Lower leg skin (tissue), 4 donors: ENCODE measurements at places on chromosomes 6 and 20.

DNA sequence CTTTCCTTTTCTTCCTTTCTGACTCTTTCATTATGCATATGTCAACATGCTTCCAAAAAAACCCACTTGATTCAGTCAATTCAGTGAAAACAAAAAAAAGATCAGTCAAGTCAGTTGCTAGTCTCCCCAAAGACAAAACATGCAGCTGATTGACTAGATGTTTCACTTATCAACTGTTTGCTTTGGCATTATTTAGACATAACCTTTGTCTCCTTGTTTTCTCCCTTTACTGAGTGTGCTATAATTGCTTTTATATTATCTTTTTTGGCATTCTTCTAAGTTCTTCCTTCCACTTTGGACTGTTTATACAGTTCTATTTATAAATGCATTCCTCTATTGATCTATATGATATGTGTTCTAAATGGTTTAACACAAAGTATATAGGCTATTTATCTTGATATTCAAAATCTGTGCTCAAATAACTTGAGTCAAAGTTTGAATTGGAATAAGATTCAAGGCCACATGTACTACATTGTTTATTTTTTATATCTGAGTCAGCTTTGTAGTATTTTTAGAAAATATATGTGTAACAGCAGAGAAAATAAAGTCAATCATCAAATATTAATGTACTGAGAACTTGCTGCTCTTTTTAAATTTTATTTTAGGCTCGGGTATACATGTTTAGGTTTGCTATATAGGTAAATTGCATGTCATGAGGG, 260.5 kb downstream of the CENPW start:
- DNase-seq = no peak

DNA sequence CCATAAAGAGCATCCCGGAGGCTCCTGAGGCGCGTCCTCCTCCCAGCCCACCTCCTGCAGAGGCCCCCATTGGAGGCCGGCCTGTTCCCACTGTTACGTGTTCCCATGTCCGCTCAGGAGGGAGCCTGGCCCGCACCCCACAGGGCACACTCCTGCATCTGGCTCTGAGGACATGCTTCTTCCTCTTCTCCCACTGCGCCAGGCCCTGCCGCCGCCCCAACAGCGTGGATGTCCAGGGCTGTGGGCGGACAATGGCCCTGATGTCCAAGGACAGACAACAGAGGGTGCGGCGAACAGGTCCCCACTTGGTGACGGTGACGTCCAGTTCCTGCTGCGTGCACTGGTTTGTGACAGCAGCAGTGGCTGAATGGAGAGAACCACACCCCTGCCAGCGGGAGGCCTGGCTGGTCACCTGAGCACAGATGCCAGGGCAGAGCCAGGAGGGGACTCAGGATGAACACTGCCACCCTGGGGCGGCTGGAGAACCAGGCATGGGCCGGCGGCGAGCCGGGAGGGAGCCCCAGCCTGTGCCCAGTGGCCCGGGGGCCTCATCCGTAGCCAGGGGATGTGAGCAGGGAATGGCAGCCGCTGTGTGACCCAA, 26.6 kb downstream of the FRMD1 start:
- DNase-seq = no peak

DNA sequence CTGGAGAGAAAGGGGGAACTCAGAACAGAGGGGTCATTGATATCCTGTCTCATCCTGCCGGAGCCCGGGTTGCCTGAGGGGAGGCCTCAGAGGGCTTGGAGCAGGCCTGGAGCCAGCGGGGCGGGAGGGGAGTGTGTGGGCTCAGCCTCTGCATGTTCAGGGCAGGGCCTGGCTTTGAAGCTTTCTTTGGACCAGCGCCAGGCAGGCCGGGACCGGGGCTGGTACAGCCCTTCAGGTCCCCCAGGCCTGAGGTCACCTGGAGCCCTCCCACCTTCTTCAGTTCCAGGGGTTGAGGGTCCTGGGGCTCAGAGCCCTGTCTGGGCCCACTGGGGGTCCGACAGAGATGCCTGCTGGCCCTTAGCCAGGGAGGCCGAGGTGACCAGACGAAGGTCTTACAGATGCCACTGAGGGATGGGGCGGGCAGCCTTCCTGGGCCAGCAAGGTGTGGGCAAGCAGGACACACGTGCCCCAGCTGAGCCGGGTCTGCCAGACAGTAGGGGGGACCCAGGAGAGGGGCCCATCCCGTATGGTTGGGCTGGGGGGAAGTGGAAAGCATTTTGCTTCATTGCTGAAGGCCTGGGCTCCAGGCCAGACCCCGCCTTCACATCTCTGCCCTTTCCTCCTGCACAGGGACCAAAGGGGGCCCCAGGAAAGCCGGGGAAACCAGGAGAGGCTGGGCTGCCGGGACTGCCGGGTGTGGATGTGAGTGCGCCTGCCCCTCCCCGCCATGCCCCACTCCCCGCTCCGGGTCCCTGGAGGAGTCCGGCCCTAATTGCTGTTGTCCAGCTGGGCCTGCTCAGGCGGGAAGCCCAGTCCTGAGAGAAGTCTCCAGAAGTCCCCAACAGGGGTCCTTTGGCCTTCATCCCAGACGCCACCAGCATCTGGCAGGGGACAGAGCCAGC, 2.0 kb downstream of the COL9A3 start:
- no peak for DNase-seq

DNA sequence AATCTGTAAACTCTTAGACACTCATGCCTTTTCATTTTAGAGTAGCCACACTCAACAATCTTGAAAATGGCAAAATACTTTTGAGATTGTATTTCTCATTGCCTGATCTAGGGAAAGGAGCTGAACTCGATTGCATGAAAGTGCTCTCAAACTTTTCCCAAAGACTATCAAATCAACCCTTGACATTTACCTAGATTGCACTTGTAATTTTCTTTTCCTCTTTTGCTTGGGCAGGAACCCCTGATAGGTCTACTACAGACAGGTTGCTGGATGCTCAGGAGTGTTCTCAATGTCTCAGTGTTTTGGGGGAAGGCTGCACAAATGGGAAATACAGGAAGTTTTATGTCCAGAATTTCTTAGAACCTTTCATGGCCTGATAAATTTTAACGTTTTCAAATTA, 468.0 kb upstream of the GJE1 start:
- no peak for DNase-seq

DNA sequence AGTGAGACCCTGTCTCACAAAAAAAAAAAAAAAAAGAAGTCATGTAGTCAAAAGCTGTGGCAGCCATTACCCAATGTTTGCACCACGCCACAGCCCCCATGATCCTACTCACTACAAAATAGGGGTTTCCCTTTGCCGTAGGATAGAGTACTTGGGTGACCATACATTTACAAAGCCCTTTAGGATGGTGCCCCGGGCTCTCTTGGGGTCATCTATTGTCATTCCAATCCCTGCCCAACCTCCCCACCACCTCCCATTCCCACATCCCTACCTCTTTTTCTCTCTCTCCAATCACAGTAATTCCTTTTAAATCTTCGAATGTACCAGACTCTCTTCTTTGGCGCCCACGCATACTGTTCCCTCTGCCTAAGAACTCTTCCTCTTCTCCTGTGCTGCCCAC, 74.6 kb downstream of the KIAA0319 start:
- DNase-seq = no peak

DNA sequence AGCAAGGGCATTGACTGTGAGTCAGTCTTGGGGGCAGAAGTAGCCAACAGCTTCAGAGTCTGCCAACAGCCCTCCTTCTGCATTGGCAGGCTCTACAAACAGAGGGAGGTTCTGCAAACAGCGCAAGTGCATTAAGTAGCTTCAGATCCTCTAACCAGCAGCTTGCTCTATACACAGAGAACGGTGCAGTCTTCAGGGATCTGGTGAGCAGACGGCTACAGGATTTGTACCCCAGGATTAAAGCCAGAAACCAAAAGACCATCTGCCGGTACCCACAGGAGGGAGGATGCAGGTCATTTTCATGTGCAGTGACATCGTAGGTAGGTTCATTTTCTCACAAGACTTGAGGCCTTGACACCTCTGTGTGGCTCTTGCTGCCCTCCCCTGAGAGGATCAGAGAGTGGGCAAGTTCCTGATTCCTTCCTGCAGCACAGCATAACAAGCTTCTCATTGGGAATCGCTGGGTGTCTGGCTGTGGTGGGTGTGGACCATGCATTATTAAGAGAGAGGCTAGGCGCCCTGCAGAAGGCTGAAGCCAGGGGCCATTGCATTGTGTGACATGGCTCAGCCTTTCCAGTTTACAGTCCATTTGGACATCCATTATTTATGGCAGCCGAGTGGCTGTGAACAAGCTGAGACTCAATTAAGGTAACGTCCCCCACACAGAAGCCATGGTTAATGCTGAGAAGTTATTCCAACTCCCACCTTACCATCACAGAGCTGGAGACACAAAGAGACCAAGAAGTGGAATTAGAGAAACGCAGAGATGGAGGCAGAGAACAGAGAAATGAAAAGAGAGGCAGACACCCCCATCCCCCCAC, 250.0 kb downstream of the LRFN2 start:
- no peak for DNase-seq

GRCh38 chr6:110597761-110598160, 121.3 kb upstream of the SLC22A16 start:
- no peak for DNase-seq

DNA sequence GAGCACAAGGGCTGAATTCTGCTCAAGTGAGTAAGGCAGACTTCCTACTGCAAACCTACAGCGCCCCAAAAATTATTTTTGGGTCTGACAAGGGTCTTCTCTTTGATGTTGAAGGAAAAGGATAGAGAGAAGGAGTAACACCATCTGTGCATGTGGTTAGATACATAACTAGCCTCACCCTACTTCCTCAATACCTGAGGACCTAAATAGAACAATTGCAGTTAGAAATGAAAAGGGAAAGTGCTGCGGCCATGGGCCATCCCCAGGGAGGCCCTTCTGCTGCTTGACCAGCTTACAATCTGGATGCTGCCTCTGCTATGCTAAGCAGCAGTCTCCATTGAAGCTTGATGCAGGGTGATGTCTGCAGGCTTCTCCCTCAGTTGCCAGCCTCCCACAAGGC, 63.2 kb upstream of the ARMH2 start:
- no peak for DNase-seq

- no peak for DNase-seq
Observed at GRCh38 chr6:31586599-31587281, 663 bp downstream of the LST1 start.

GRCh38 chr6:92126088-92126487, 1293.3 kb downstream of the EPHA7 start:
- no peak for DNase-seq

DNA sequence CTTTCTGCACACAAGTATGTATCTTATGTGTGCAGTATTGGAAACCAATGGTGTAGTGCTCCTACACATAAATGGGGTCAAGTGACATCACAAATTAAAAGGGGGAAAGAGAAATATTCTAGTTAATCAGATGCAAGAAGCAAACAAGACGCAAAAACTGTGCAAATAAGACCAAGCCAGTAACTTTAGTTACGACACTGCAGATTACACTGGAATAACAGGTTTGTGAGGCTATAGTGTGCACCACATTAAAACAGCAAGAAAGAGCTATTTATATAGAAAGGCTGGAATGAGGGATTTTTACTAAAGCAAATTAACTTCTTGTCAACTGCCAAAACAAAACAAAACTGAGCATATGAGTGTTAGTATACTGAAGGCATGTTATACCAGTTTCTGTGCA, 45.8 kb downstream of the NR2E1 start:
- no peak for DNase-seq

- no peak for DNase-seq
Observed at GRCh38 chr6:7762760-7763159, 36.9 kb downstream of the BMP6 start.

- no peak for DNase-seq
Observed at GRCh38 chr6:90409700-90410099, 113.1 kb upstream of the BACH2 start.

GRCh38 chr6:166333172-166333995, 9.0 kb downstream of the SFT2D1 start:
- DNase-seq = no peak

GRCh38 chr6:83371423-83371822, 59.4 kb downstream of the ME1 start:
- no peak for DNase-seq

- DNase-seq = no peak
Observed at GRCh38 chr20:41111578-41111951, 25.8 kb upstream of the PLCG1 start.

DNA sequence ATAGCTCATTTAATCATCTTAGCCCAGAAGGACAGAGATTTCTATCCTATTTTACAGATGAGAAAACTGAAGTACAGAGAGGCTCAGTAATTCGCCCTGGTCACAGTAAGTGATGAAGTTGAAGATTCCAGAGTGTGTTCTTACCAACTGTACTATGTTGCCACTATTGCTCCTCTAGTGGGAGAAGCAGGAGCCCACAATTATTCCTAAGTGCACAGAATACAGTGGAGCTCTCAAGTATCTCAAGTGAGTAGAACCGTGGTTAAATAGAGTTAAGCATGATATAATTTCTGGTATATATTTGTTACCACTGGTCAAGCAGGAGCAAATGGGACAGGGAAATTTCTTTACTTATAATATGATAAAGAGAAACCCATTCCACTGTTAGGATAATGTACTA, 22.1 kb downstream of the REPS1 start:
- DNase-seq = no peak

- no peak for DNase-seq
Observed at GRCh38 chr6:26232940-26233648, 131.9 kb upstream of the BTN3A2 start.
